ENCODE measurements at places on chromosomes 6 and 20.
A peak's percentile ranks its signal among the peaks of the same experiment; 100 is the strongest.

GRCh38 chr20:17557675-17558006 lies 12.2 kb upstream of the DSTN start:
- DNase-seq, result peak; percentile 74

GRCh38 chr6:118319416-118319815 lies 228.7 kb upstream of the PLN start:
- no peak for DNase-seq

DNA sequence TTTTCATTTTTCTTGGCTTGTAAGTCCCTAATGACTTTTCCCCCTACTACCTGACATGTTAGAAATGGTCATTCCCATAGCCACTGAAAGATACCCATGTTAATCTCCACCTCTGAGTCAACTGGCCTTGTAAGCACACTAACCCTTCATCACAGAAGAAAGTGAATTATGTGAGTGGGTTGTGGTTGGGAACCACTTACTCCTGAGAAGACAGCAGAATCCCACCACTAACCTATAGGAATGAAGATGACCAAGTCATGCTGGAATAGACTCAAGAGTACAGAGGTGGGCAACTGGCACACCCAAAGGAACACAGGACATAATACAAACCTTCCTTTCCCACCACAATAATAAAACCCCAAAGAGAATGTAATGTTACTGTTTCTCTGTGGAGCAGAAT lies 30.1 kb downstream of the RAMACL start:
- DNase-seq, result no peak

DNA sequence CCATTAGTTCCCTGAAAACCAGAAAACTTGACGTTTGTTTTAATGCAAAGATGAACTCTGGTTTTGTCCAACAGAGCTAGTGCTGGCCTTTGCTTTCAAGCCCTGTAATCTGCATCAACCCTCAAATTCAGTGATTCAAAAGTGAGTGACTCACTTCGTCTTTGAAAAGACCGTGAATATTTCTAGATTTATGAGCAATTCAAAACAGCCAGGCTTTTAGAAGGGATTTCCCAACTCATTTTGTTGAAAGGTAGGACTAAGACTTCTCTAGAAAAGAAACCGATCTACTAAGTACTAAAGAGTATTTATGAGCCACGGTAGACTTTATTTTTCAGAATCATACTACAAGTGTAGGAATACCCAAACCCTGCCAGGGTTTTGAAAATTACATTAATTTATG lies 121.5 kb downstream of the UST start:
- peak; percentile 81 for DNase-seq

- DNase-seq, result peak; percentile 47
Measured at GRCh38 chr20:38685853-38686473, 38.3 kb upstream of the SLC32A1 start.

DNA sequence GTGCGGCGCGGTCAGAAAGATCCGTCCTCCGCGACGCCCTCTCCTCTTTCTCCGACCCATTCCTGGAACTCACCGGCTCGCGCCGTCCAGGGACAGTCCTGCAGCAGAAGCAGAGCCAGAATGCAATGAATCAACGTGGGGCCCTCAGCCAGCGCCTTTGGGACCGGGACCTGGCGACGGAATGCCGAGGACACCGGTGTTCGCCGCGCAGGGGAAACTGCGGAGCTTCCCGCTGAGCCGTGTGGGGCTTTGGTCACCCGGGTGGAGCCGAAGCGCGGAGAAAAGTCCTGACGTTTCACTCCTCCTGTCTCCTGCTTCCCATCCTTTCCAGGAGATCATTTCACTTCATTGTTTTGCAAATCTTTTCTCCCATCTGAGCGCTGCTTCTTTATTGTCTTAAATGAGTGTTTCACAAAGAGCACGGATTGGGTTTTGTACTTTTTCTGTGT lies 26.5 kb downstream of the ULBP1 start:
- no peak for DNase-seq

GRCh38 chr6:138752017-138752416 lies 21.6 kb upstream of the CCDC28A start:
- DNase-seq, result no peak

DNA sequence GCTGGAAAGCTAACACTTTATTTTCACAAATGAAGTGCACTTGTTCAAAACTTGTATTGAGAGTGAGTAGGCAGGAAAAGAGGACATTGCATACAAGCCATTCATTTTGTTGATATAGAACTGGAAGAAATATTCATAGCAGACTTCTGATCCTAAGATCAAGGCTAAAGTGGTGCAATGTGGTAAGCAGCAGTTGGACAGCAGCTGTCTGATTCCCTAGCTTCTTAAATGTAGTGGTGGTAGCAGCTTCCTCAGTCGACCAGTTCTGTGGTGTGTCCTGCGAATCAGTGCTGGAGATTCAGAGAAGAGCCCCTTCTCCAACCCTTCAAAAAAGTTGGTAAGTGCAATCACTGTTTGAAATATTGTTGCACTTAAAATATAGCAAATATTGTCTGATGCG lies 281.7 kb upstream of the GJE1 start:
- DNase-seq, result no peak

GRCh38 chr20:47501116-47501481 lies 588 bp upstream of the NCOA3 start:
- peak; percentile 42 for DNase-seq

DNA sequence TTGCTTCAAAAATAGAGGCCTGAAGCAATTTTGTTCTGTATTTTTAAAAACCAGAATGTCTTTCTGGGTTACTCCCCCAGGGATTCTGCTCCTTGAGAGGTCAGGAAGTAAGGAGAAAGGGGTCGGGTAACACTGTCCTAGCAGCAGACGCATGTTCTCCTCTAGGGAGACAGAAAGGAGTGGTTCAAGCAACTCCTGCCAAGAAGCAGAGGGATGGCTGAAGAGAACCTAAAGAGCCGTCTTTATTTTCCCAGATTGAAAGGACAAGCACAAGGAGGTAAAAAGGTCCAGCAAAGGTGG lies 58.0 kb upstream of the SLC4A11 start:
- no peak for DNase-seq

DNA sequence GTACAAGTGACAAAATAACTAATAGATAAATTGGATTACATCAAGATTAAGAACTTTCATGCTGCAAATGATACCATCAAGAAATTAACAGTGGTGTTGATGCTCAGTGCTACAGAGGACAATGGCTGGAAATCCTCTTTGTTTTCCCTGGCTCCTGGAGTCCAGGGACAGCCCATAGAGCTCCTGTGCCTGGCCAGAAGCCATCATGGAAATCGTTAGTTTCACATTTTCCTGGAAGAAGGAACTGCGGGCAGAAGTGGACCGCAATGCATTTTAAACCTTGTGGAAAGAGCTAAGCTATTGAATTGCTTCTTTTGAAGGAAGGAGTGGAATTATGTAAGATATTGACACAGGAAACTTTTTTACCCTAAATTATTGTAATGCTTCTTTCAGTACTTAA lies 276.0 kb downstream of the GJA1 start:
- no peak for DNase-seq

DNA sequence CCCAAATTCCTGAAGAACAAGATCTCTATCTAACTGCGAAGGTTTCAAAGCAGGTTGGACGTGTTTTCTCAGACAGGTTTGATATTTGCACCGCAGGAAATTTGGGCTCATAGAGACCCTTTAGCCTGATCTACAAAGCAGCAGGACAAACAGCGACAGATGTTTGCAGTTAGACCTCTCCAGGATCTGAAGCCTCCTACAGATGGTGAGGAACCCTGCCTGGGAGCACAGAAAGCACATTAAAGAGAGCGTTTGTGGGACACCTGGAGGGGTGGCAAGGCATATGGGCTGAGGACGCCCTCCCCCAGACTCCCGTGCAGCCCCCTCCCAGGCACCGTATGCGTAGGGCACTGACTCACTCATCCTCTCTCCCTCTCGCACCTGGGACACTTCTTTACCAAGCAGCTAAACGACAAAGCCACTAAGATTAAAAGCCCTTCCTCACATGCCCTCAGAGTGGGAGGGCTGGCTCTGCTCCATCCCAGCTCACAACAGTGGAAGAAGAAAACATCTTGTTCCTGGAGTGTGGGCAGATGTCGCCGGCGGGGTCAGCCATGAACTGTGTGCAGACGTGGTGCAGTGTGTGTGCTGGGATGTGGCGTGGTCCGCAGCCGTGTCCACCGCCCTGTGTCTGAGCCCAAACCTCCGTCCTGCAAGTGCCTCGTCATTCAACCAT lies 249.7 kb upstream of the AFDN start:
- DNase-seq, result no peak

DNA sequence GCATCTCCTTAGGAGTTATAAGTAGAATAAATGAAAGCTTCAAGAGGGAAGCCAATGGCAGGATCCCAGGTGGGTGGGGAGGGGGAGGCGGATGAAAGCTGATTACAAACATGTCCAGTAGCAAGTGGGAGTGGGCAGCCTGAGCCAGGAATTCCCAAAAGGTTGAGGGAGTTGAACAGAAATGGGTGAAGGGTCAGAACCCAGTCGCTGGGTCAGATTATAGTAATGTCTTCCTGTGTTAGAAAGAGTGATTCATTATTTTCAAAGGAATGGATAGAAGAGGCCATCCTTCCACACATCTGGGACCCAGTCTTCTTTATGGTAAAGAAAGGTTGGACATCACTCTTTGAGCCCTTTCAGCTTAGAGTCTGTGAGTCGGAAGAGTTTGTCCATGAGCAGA lies 41.0 kb upstream of the FAM50B start:
- no peak for DNase-seq

DNA sequence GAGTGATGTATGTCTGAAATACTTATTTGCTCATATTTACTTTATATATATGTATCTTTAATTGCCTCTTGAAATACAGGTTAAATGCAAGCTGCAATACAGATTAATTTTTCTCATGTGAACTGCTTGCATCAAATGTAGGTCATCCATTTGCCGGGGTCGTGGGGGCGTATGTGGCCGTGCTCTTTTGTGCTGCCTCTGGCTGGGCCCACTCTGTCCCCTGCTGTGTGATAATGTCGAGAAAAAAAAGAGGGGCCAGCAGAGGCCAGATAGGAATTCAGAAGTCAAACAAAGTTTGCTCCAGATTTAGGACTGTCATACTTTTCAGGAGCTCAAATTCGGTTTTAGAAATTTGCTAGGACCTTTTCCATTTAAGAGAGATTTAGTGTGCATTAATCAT lies 459.6 kb upstream of the SOX4 start:
- no peak for DNase-seq

GRCh38 chr20:14142171-14142570 lies 146.9 kb downstream of the MACROD2 start:
- peak; percentile 78 for DNase-seq

DNA sequence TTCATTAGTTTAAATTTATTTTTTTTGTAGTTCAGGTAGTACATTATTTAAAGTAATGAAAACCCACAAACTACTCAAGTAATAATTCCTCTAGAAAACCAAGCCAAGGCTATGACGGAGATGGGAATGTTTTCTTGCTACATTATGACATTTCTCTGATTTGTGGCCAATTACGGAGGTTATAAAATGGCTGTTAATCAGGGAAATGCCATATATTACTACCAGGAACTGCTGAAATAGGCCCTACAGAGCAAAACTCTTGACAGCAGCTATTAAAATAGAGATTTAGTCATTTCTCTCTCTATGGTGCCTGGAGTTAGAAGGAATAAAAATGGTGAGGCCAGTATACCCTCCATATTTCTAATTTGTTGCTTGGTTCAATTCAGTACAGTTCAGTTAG lies 280.0 kb downstream of the ARHGAP18 start:
- DNase-seq, result no peak

All from fibroblast of the aortic adventitia (primary cell).